Naive B cell (primary cell): ENCODE measurements at places on chromosomes 6 and 20.

DNA sequence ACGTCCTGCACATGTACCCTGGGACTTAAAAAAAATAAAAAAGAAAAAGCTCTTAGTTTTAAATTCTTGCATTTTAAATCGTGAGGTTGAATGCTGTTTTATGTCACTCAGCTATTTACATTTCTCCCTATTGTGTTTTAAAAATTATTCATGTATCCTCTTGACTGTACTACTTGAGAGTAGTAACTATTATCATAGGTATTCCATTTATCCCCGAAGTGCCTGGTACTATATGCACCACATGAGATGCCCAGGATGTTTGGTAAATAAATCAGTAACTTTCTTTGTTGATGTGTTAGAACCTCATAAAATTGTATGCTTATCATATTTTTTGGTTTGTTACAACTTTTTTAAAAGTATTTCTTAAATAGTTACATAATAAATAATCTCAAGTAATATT is 18.4 kb downstream of the MAP3K4 start:
- DNase-seq, result no peak

DNA sequence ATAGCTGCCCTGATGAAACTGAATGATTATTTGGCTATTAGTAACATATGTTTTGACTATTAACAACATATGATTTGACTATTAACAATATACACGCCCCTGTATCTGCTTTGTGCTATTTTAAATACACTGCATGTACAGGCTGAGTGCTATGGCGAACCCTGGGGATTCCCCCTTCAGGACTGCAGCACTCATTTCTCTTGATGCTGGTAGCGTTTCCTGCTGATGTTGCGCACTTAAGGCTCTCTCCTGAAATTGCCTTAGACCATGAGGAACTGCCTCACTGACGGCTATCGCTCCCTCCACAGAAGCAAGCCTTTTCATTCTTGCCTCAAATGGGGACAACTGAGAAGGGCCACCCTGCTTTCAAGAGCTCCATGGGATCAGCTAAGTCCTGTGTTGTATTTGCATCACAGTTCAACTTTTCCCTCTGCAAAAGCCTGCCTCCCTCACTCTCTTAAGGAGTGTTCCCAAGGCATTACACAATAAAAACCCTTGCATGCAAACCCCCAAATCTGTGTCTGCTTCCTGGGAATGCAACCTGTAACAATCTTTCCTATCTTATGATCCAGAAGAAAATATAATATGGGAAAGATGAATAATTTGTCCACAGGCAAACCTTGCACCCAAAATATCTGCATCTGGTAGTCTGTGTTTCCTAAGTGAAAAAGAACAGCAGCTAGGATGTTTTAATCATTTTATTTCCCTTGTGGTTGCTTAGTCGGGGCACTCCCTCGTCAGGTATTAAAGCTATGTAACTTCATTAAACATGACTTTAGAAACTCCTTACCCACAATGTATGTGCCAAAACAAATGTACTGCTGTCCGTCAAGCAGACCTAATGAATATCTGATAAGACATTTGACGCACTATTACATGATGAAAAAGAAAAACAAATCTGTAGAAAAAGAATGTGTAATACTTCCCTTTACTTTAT is 456.4 kb downstream of the COL12A1 start:
- DNase-seq, result no peak

DNA sequence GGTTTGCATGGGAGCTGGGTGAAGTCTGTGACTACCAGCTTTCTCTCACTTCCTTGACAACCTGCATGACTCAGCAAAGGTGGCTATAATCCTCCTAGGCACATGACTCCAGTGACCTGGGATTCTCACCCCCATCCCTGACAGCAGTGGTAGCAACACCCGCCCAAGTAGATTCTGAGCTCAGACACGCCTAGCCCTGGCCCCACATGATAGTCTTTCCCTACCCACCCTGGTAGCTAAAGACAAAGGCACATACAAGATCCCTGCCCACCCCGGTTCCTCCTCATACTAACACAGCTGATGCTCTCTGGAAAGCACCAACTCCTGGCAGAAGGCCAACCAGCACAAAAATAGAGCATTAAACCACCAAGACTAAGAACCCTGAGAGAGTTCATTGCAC is 25.9 kb upstream of the CRISP1 start:
- no peak for DNase-seq

DNA sequence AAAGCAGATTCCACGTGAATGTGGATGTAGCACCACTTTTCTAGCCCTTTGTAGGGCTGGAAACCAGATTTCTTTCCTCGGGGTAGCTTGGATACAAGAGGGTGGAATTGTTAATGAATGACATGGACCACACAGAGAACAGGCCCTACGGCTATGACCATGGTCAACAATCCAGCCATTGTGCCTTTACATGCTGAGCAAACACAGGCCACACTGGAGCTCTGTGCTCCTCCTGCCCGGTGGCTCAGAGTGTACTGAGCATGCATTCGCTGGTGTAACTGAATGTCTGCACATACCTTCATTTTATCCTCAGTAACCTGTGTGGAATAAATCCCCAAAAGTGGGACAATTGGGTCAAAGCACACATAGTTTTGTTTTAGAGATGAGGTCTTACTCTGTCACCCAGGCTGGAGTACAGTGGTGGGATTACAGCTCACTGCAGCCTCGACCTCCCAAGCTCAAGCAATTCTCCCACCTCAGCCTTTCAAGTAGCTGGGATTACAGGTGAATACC is 32.8 kb downstream of the LRP11 start:
- DNase-seq, result no peak

GRCh38 chr6:125421836-125422235 is 120.1 kb upstream of the HDDC2 start:
- DNase-seq, result no peak

DNA sequence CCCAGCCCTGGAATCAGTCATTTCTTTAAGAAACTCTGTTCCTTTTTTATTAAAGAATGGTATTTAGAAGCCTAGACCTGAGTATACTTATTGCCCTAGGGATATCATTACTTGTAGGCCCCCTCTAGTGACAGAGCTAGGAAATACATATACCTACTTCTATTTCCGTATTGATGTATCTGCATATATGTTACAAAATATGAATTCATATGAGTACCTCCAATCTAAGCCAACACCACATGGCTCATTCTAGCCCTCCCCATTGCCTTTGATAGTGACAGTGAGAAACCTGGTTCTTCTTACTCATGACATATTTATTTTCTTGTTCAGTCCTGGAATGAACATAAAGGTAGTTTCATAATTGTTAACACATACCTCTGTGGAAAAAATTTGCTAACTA is 137.2 kb downstream of the FARS2 start:
- DNase-seq, result peak; percentile 29

- DNase-seq, result no peak
Observed at GRCh38 chr6:147942363-147942762, 400.3 kb upstream of the SASH1 start.

DNA sequence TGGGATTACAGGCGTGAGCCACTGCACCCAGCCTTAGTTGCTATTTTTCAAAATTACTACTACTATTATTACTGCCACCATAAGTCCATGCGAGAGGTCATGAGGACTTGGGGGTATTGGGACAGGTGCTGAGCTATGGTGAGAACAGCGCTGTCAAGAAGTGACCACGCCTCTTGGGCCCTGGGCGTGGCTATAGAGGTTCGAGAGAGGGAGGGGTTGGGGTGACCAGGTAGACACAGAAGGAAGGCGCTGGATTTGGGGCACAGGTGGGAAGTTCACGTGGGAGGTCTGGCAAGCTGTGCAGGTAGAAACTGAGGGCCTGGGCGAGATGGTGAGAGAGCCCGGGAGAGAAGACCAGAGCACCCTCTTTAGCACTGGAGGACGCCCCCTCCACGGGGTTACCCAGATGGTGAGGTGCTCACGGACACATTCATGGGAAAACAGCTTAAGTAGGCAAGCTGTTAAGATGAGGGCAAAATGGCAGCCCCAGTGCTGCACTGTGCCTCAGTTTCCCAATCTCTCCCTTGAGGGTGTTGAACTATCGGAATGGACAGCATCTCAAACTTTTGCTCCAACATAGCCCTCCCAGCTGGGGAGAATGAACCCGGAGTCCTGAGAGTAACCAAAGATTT is 61.0 kb downstream of the RAB44 start:
- no peak for DNase-seq

- no peak for DNase-seq
Observed at GRCh38 chr6:151044465-151045441, 179.3 kb downstream of the MTHFD1L start.

DNA sequence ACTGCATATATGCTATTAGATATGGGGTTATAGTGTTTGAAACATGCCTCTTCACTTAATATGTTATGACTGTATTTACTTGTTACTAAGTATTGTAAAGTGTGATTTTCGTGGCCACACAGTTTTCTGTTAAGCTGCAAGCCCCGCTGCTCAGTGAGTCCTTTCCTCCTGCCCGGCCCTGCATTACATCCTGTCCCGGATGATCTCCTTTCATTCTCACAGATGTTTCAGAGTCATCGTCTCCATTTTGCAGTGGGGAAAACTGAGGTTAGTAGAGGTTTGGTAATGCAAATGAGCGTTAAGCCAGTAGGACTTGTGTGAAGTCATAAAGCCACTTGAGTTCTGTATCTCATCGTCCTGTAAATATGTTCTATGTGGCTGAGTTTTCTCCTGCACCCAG is 155.5 kb downstream of the CFAP61 start:
- no peak for DNase-seq

- DNase-seq, result no peak
Observed at GRCh38 chr20:32463642-32464400, 105.7 kb downstream of the ASXL1 start.

DNA sequence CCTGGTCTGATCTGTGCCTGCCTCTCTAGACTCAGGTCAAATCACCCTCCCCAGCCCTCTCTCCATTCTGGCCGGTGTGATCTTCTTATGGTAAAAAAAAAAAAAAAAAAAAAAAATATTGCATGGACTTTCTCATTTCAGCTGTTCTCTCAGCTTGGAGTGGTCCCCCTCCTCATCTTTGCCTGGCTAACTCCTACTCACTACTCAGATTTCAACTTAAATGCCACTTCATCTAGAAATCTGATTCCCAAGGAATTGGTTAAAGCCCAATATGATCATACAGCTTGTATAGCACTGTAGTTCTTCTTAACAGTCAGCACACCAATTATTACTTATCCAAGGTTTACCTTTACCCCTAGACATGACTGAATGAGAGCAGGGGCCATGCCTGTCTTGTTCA is 105.9 kb upstream of the CARMIL1 start:
- no peak for DNase-seq

DNA sequence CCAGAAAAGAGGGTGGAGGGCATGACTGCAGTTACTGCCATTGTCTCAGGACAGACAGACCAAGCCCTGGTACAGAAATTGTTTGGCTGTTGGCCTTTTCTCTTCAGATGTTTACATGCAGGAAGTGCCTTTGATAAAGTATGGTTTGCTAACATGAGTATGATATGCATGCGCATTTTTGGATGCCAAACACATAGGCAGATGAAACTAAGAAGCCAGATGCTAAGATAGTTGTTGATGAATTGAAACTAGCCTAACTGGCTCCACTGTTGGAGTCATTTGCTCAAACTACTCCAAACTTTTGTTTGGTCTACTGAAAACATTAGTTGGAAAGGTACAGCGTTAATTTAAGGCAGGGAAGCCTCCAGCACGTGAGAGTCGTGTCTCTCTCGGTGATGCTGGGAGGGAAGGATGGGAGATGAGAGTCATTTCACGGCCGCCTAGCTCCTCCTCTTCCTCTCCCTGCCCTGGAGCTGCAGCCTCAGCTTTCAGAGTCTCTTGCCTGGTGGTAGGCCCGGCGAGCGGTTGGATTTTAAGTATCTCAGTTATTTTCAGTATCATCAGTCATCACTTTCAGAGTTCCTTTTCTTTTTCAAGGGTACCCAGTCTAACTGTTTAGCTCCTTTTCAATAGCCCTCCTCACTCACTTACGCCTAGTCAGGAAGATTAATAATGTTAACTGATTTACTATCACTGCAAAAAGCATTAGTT is 29.7 kb downstream of the RREB1 start:
- DNase-seq, result peak; percentile 22

DNA sequence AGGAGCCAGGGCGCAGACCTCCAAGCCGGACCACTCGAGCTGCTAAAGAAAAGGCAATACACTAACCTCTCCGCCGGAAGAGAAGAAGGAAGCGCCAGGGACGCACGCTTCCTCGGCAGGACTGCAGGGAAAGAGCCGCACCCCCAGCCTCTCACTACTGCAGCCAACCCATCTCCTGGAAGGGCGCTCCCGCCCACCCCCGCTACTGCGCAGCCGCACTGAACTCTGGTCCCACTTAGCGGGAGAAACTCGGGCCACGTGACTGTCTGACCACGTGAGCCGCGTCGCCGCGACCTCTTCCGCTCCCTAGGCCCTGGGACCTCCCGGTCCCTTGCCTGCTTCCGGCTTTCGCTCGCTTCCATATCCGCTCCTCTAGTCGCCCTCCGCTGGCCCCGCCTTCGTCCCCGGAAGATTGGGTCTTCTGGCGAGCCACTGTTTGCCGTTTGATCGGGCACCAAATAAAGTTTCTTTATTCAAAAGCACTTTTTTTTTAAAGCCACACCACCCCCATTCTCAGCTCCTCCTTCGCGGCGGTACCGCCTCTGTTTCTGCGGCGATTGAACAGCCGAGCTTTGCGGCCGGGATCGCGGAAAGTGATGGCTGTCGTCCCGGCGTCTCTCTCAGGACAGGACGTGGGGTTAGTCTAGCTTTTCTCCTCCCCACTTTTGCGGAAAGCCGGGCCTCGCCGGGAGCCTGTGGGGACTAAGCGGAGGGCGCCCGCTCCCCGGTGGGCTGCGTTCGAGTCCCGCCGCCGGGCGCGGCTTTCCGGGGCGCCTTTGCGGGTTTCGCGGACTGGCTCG is at the start of gene RMND1:
TSS of gene RMND1 (minus strand) at position 177 of the 800 bp plus-strand sequence. CDS start 6,315 bp downstream, outside the sequence.
- peak; percentile 99 for DNase-seq

DNA sequence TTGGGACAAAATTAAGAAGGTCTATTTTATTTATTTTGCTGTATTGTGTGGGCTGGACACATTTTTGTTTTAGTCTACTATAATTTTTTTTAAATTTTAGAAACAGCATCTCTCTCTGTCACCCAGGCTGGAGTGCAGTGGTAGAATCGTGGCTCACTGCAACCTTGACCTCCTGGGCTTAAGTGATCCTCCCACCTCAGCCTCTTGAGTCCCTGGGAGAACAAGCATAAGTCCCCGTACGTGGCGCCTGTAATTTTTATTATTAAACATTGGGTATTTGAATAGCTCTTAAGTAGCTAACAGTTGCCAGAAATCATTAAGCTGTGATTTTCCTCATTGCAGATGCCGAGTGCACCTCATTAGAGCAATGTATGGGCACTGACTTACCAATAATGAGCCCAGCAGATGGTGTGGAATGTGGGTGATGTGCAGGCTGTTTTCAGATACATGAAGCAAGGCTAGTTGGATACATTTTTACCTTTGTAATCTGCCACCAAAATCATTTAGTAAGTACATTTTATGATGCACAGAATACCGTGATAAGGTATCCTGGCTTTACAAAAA is 10.3 kb upstream of the MAS1 start:
- DNase-seq, result no peak

GRCh38 chr6:43969158-43969981 is 157.9 kb downstream of the MRPL14 start:
- DNase-seq, result no peak

- no peak for DNase-seq
Observed at GRCh38 chr20:14888134-14888533, 550.7 kb upstream of the FLRT3 start.

DNA sequence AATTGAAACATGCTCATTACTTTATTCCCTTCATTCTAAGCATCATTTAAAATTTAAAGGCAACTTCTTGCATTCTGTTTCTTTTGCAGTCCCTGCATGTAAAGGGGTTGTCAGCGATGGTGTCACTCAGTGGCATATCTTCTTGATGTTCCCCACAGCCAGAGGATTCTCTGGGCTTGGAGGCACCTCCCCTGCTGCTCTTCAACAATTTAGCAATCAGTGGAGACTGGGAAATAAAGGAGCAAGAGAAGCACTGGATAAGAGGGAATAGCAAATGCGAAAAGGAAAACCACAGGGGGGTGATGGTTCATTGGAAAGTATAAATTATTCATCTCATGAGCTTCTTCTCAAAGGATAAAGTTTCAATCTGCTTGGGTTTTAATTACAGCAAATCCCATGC is 30.7 kb upstream of the MC3R start:
- DNase-seq, result no peak
